ENCODE measurements at places on chromosomes 13 and 19. TPM values are rescaled to one million over a fixed set of nuclear protein-coding genes. Genes with fewer than 3 reads are reported as not detected.
A peak's percentile ranks its signal among the peaks of the same experiment; 100 is the strongest.

The NLRP11 gene
- polyA plus RNA-seq = not detected

The LILRA1 gene
- not detected for polyA plus RNA-seq

GRCh38 chr19:16367261-16367683, 42.6 kb downstream of the KLF2 start:
- no peak for DNase-seq

The MBD3L1 gene
- polyA plus RNA-seq = not detected

- no peak for DNase-seq
Measured at GRCh38 chr19:45638930-45639729, at the start of gene EML2. Gene EML2 (minus strand): TSS chr19:45639397. CDS start chr19:45639376, 21 bp downstream.

- DNase-seq = peak; percentile 10
Measured at GRCh38 chr13:19618977-19619376, 14.5 kb upstream of the MPHOSPH8 start.

DNA sequence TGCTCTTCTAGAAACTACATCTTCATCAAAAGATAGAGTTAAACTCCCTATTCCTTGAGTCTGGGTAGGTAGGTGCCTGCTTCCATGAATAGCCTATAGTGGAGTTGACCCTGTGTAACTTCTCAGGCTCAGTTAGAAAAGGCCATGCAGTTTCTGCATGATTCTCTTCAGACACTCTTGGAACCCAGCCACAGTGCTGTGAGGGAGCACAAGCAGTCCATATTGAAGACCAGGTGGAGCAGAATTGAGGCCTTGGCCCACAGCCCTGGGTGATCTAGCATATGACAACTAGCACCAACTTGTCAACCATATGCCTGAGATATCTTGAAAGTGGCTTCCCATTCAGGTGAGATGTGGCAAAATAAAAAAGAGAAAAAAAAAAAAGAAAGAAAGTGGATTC, 10.3 kb upstream of the PAN3 start:
- DNase-seq = no peak

The DAND5 gene
- 0.03 TPM for polyA plus RNA-seq

- no peak for DNase-seq
Measured at GRCh38 chr13:60441761-60442160, 44.7 kb downstream of the TDRD3 start.

DNA sequence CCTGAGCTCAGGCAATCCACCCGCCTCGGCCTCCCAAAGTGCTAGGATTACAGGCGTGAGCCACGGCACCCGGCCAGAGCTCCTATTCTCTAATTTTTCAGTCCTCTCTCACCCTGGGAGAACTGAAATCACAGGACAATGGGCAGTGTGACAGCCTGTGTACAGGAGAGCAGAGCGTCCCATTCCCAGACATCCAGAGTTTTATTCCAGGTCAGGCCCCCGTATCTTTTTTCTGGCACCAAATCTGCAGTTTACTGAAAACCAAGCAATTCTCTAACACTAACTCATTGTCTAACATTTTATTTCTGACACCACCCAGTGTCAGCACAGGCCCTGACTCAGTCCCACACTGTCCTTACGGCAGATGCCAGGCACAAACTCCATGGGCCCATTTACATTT, 6.7 kb downstream of the ZNF708 start:
- no peak for DNase-seq

DNA sequence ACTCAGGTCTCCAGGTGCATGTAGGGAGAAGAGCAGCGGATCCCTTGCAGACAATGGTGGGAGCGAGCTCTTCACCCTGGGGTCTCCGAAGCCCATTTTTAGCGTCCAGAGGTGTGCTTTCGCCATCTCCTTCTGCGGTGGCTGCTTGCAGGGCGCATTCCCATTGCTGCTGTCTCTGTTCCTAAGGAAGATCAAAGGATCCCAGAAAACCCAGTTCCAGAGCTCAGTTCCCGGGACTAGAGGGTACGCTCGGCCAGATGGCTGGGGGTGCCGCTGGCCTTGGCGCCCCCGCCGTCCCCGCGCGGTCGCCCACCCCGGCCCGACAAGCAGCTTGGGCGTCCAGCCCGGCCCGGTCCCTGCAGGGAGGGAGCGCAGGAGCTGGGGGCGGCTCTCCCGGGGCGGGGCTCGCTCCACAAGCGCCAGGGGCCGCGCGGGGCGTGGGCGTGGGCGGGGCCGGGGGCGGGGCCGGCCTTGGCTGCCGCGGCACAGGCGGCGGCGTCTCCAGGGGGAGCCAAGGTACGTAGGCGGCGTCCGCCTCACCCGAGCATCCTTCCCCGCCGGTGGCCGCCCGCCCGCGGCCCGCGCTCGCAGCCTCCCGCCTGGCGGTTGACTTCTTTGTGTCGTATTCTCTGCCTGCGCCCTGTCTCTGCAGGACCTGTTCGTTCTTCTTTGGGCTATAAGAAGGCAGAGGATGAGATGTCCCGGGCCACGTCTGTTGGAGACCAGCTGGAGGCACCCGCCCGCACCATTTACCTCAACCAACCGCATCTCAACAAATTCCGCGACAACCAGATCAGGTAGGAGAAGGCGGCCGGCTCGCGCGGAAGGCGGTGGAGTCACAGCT, 96.8 kb downstream of the ATP8A2 start:
- DNase-seq = peak; percentile 54

DNA sequence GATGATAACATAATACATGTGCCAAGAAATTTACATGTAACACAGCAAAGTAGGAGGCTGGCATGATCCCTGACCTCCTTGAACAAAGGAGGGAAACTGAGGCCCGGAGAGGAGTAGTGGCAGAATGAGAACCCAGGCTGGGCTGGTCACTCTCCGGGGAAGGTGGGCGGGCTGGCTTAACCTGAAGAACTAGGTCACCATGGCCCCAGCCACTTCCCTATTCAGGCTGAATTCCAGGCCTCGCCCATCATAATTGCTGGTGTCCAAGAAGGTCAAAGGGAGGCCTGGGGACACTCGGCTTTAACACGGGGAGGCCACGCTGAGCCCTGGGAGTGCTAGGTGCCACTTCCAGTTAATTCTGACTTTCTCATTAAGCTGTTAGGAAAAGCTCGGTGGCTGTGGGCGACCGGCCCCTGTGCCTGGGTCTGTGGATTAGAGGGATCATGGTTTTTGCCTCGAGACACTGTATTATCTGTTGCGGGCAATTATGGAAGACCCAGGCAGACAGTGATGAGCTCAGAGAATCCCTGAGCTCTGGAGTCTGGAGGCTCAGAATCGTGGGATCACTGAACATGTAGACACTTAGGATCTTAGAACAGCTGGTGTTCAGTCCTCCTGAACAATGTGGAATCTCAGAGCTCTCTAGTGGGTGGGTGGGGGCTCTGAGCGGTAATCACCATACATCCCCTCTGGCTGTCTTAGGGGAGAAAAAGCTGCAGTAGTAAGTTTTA, 5.0 kb upstream of the TINCR start:
- DNase-seq = no peak

DNA sequence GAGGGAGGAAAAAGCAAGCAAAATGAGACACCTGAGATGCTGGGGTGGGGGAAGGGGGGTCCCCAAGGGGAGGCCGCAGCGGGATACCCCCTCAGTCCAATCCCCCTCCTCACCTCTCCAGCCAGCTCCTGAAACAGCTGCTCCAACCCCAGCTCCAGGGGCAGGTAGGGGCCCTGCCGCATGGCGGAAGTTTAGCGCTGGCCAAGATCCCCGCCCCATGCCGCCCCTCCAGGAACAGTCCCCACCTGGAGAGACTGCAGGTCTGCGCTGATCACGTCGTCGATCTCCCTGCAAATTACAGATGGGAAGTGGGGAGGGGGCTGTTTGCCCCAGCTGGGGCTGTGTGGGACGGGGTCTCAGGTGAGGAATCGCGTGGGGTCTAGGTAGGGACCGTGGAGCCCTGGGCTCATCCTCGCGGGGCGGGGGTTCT, 9.0 kb downstream of the CAPN12 start:
- no peak for DNase-seq

- DNase-seq = no peak
Measured at GRCh38 chr13:23392313-23392712, 41.2 kb downstream of the SACS start.

- DNase-seq = no peak
Measured at GRCh38 chr19:40742886-40743285, 7.4 kb downstream of the ACTMAP start.

- no peak for DNase-seq
Measured at GRCh38 chr19:44525721-44526430, 3.6 kb downstream of the CEACAM20 start.

DNA sequence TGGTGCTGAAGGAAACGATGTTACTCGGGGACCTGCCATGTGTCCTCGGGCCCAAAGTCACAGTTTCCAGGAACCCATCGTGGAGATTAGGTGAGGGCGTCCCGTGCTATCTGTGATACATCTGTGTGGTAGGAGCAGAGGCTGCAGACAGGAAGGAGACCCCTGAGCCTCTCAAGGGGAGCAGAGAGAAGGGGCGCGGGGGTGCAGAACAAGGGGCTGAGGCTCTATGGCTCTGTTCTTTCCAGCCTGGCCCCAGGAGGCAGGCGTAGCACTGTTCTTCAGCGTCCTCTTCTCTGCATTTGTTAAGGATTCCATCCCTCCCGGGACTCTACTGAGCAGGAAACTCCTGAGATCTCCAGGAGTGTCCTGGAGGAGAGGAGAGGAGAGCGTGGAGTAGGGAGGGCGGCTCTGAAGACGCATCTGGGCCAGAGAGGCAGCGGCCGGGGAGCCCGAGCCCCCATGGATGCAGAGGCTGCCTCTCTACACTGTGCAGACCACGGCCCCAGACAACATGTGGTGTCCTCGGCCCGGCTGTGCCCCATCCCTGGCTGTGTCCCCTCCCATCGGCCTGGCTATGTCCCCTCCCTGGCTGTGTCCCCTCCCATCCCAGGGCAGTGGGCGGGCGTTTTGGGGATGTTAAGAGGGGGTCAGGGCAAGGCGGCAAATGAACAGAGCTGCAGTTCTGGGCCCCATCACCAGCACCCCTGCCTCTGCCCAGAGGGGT, 118.0 kb downstream of the ATP11A start:
- no peak for DNase-seq

DNA sequence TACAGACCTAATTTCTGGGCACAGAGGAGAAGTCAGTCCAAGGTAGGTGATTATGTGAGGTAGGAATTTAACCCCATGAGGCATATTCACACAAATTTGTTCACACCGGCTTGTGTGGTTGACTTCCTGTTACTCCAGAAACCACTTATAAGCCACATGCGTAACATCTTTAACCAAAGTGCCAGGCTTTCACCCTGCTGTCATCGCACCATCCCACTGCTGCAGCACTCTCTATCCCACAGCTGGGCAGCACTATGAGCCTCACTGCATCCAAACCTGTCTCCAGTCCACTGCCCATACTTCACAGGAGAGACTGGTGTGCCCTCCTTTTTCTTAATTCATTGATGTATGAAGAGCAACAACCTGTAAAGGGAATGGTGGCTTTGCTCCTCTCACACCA, 128.2 kb upstream of the ARGLU1 start:
- DNase-seq = no peak

- no peak for DNase-seq
Measured at GRCh38 chr19:47097396-47098201, 16.0 kb downstream of the ZC3H4 start.

The MEIS3 gene
- 30.5 TPM for polyA plus RNA-seq

- DNase-seq = no peak
Measured at GRCh38 chr13:26718146-26718545, 42.4 kb downstream of the GPR12 start.

DNA sequence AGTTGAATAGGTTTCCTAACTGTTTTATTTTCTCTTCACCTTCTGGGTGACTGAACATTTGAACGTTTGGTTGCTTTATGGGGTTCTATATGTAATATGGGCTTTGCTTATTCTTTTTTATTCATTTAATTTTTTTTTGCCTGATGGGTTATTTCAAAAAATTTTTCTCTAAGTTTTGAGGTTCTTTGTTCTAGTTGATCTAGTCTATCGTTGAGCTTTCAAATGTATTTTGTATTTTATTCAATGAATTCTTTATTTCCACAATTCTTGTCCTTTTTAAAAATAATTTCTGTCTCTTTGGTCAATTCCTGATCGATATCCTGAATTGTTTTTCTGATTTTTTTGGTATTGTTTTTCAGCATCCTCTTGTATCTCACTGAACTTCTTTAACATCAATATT, 239.5 kb upstream of the PCDH9 start:
- no peak for DNase-seq

Measured in fibroblast of lung (primary cell).